ENCODE measurements at places on chromosomes 13 and 19. TPM values are rescaled to one million over a fixed set of nuclear protein-coding genes. Genes with fewer than 3 reads are reported as not detected.

DNA sequence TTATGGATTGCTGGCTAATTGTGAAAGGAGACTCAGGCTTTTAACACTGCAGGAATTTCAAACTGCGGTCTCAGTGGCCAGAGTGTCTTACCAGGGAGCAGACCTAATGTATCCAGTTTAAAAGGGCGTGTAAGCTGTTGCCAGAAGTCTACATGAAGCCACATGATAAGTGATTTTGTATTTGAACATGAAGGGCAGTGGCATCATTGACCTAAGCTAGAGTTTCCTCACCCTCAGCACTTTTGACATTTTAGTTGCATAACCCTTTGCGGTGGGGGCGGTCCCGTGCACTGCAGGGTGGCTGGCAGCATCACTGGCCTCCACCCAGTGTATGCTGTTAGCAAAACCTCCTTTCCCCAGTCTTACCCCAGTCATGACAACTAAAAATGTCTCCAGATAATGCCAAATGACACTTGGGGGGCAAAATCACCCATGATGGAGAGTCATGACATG is 23.7 kb upstream of the GPR18 start:
- peak; percentile 72 for DNase-seq

- no peak for DNase-seq
Measured at GRCh38 chr13:30732046-30732390, 3.3 kb upstream of the ALOX5AP start.

GRCh38 chr19:38046254-38047048 is 139.4 kb downstream of the SIPA1L3 start:
- DNase-seq, result no peak

HIPK4 gene
- polyA plus RNA-seq, result not detected

DNA sequence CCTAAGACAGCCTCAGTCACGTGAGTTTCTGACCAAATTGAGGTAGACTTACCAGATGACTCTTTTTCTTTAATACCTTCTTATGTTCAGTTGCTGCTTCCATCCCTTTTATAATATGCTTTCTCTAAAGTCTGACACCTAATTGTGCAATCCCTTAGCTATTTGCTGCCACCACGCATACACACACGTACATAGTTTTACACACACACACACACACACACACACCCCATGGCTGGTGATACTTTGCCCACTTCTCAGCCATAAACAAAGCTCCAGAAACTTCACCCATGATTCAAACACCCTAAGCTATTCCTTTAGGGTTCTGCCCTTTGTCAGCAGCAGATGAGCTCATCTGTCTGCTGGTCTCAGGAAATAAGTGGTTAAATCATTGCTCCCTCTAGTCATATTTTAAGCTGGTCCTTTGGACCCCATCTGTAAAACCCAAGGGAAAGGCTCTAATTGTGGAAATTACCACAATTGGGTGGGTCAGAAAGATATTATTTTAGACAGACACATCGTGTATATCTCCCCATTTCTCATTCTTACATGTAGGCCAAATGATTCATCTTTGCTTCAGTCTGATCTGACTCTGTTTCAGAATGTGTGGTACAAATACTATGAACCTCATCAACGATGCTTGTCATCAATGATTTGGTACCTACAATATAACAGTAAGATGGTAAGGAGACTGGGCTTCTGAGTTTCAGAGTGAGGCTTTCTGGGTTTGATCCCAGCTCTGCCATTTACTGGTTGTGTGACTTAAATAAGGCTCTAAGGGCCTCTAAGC is 69.2 kb downstream of the NALCN start:
- no peak for DNase-seq

PSG7 gene
- not detected for polyA plus RNA-seq

LILRB2 gene
- polyA plus RNA-seq, result not detected

ZNF135 gene
- 0.44 TPM for polyA plus RNA-seq

GRCh38 chr19:53076984-53077383 is 26.2 kb downstream of the ZNF160 start:
- DNase-seq, result no peak

GRCh38 chr13:99356262-99357091 is 49.3 kb upstream of the GPR183 start:
- peak; percentile 88 for DNase-seq

GRCh38 chr13:43446126-43446525 is 340.6 kb downstream of the ENOX1 start:
- no peak for DNase-seq

KL gene
- polyA plus RNA-seq, result not detected

- no peak for DNase-seq
Measured at GRCh38 chr13:32902874-32903273, 113.3 kb upstream of the KL start.

CGB2 gene
- polyA plus RNA-seq, result not detected

DNA sequence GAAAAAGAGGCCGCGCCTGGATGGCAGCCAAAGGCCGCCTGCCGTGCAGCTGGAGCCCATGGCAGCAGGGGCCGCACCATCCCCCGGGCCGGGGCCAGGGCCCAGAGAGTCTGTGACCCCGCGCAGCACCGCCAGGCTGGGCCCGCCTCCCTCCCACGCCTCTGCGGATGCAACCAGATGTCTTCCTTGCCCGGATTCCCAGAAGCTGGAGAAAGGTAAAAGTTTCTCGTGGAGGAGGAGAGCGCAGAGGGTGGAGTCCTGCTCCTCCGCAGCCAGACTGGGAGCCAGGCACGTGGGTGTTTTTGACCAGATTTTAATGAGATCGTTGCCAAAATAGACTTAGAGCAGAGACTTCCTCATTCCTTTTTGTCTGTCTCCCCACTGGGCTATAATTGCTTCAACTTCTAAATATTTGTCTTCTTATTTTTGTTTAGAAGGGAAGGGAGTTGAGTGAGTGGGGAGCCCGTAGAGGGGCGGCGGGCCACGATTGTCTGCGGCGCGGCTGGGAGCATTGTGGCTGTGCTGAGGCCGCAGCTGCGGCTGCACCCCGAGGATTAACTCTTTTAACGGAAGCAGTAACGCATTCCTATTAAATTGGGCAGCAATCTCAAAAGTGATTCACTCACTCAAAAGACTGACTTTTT is 22.8 kb upstream of the NDUFS7 start:
- DNase-seq, result no peak

FUT1 gene
- 0.11 TPM for polyA plus RNA-seq

PEAK3 gene
- polyA plus RNA-seq, result 0.07 TPM

DNA sequence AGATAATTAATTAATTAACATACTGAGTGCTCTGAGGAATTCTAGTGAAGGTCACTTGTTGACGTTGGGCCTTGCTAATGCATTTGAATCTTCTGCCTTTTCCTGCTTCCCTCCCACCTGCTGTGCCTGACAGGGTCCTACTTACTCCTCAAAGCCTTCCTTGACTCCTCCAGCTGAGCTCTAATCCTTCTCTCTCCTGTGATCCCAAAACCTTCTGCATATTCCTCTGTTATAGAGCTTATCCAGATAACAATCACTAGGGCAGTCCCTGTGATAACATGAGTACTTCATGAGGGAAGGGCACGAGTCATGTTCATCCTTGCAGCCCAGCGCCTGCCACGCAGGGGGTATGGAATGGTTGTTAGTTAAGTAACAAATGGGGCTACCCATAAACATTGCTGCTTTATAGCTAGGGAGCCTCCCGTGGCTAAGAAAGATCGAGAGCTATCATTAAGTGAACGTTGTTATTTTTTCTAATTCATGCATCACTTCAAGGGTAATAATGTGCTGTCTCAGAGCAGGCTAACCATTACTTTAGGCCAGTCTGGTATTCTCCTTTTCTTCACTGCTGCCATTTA is 19.1 kb upstream of the SPATA13 start:
- no peak for DNase-seq

GRCh38 chr13:63421123-63421522 is 2005.5 kb upstream of the PCDH20 start:
- DNase-seq, result no peak

AKAP8L gene
- 31.4 TPM for polyA plus RNA-seq

KLHL26 gene
- 4.4 TPM for polyA plus RNA-seq

DNA sequence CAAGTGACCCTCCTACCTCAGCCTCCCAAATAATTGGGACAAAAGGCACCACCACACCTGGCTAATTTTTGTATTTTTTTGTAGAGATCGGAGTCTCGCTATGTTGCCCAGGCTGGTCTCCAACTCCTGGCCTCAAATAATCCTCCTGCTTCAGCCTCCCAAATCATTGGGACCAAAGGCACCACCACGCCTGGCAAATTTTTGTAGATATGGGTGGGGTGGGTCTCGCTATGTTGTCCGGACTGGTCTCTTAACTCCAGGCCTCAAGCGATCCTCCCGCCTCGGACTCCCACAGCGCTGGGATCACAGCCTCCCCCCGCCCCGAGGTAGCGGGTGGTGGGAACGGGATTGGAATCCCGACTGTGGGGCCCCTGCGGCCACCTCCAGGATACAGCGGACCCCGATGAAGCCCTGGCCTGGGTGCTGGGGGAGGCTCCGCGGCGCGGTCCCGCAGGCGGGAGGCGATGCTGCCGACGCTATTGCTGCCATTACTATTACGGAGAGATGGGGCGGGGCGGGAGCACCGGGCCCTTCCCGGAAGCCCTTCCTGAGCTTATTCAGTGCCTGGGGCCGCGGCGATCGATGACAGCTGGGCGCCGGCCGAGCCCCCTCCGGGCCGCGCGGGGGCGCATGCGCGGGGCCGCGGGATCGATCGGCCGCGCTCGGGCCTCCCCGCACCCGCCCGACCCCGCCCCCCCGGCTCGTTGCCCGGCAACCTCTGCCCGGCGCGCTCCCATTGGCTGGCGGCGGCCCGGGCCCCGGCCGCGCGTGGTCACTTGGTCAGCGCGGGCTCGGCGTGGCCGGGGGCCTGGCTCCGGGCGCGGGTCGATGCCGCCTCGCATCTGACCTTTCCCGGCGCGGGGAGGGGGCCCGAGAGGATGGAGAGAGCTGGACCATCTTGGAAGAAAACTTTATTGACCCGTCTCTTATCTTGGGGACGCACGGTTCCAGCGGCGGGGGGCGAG is 27.9 kb upstream of the ONECUT3 start:
- no peak for DNase-seq

DNA sequence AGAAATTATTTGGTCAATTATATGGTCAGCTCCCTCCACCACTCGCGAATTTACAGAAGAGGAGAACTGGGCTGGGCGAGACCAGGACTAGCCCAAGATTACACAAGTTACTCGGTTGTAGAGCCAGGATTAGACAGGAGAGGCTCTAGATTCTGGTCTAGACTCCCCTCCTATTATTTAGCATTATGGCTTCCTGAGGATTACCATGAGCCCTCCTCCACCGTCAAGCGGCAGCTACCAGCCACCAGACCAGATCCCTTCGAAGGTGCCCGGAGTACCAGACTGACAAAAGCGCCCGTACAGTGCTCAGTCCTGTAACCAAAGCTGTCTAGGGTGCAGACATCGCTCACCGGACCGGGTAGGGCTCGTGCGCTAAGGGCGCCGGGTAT is 497 bp upstream of the MLNR start:
- DNase-seq, result peak; percentile 5

GRCh38 chr19:4443966-4444764 is 13.4 kb downstream of the UBXN6 start:
- no peak for DNase-seq

DNA sequence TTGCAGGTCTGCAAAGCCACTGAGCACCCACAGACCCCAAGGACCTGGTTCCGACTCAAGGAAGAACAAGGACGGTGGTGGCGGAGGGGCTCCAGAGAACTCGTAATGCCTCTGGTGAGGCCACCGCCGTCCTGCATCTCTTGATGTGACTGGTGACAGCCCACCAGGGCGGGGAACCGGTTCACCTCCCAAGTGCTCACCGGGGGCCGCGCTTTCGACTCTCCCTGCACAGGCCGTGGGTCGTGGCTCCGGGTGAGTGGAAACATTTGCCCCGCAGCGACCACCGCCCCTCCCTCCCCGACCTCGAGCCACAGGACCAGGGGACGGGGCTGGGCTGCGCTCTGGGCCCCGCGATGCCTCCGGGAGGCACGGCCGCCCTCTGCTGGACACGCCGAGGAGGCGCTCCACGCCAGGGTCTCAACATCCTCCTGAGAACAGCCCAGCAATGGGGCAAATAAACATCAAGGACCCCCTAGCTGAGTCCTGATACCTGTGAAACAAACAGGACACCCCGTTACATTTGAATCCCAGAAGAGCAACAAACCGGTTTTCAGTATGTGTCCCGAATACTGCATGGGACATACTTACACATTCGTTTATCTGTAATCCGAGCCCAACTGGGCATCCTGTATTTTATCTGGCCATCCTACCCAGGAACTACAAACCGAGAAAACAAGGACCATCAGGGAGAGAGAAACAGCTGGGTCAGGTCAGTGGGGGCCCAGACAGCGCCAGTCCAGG is 3.9 kb upstream of the PLPP2 start:
- peak; percentile 26 for DNase-seq

DNA sequence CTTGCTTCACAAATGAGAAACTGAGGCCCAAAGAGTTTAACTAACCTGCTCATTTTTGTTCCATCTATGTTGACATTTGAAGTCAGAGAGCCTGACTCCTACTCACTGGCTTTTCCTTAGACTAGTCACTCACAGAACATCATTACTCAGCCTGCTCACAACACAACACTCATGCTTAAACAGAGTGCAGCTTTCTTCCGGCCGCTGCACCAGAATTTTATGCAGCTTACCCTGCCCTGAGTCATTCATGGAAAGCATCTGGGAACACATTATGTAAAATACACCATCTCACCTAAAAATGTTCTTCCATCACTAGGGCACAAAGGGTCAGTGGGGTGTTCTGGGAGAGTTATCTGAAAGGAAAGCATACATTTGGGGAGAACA is 303.4 kb downstream of the SPRY2 start:
- no peak for DNase-seq

DNA sequence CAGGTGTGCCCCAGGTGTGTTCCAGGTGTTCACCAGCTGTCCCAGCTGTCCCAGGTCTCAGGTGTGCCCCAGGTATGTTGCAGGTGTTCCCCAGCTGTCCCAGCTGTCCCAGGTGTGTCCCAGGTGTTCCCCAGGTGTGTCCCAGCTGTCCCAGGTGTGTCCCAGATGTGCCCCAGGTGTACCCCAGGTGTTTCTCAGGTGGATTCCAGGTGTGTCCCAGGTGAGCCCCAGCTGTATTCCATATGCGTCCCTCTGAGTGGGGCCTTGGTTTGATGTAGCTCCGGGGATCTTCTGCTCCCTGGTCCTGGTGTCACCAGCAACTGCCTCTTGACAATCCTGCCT is 719 bp upstream of the GRK1 start:
- no peak for DNase-seq

Data from CD4-positive, alpha-beta memory T cell (primary cell).